Activated CD4-positive, alpha-beta T cell treated with anti-CD3 and anti-CD28 coated beads, Interleukin-2, amount 10 ng/mL, durations not matched to agents 24 days and 14 days (primary cell): ENCODE measurements at places on chromosomes 4 and X.

- H3K27me3 ChIP-seq: no peaks in the 10 kb centered on the region
- DNase-seq: no peak
- no peak overlapping the region for H3K4me3 ChIP-seq
- H3K36me3 ChIP-seq: peaks cover 84% of the 10 kb centered on the region
These were observed 74.8 kb downstream of the IRF2 start for GRCh38 chr4:184399512-184399908.

DNA sequence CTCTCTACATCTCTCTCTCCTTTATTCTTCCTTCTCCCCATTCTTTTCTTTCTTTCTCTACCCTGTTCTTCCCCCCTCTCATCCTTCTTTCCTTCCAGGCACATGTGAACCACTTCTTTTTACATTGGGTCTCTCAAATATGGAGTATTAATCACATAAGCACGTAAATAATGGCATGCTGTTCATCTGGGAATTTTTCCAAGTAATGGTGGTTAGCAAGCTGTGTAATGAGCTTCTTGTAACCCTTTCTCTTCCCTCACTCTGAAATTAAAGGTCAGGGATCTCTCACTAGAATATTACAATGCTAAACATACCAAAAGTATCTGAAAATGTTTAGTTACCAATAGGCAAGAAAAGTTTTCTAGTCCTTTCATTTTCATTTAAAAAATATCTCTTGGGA, 239.9 kb upstream of the TEX13A start:
- no peak overlapping the region for H3K4me3 ChIP-seq
- H3K4me1 ChIP-seq: no peaks in the 10 kb centered on the region
- no peak for DNase-seq
- no peak overlapping the region for H3K27ac ChIP-seq
- H3K27me3 ChIP-seq: no peaks in the 10 kb centered on the region

DNA sequence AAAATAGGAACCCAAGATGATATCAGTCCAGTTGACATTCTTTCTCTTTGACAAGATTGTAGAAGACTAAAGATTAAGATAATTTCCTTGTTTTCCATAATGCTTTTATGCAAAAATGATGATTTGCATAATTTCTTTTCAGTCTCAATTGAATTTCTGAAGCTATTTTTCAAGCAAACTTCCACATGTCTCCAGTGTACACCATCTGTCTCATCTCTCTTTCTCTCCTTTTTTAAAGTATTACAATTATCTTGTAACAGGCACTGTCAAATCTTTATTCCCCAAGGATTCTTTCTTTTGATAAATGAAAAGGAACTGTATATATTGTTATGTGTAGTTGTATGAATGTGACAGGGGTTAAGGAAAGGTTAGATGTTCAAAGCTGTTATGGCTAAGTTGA, 7.9 kb upstream of the SH3RF1 start:
- peaks cover 5% of the 10 kb centered on the region for H3K4me1 ChIP-seq
- peaks cover 31% of the 10 kb centered on the region for H3K27me3 ChIP-seq
- H3K27ac ChIP-seq: no peak overlapping the region
- DNase-seq: no peak
- no peak overlapping the region for H3K4me3 ChIP-seq

DNA sequence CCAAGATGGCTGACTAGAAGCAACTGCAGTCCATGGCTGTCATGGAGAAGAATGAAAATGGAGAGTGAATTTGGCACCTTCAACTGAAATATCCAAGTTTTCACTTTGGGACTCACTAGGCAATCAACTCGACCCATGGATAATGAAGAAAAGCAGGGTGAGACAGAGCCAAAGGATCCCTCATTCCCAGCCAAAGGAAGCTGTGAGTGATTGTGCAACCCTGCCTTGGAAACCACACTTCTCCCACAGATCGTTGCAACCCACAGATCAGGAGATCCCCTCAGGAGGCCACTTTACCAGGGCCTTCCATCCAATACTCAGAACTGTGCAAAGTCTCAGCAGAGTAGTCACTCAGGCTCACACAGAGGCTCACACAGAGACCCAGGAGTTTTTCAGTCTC, 4.5 kb downstream of the CFAP299 start:
- peaks cover 10% of the 10 kb centered on the region for H3K4me1 ChIP-seq
- peak; percentile 39 for DNase-seq
- no peak overlapping the region for H3K27ac ChIP-seq
- H3K36me3 ChIP-seq: no peaks in the 10 kb centered on the region
- peaks cover 24% of the 10 kb centered on the region for H3K27me3 ChIP-seq

GRCh38 chr4:156609421-156609820, 362.2 kb downstream of the PDGFC start:
- H3K4me1 ChIP-seq: no peaks in the 10 kb centered on the region
- H3K36me3 ChIP-seq: no peaks in the 10 kb centered on the region
- H3K27me3 ChIP-seq: no peaks in the 10 kb centered on the region
- H3K27ac ChIP-seq: no peak overlapping the region
- DNase-seq: no peak

DNA sequence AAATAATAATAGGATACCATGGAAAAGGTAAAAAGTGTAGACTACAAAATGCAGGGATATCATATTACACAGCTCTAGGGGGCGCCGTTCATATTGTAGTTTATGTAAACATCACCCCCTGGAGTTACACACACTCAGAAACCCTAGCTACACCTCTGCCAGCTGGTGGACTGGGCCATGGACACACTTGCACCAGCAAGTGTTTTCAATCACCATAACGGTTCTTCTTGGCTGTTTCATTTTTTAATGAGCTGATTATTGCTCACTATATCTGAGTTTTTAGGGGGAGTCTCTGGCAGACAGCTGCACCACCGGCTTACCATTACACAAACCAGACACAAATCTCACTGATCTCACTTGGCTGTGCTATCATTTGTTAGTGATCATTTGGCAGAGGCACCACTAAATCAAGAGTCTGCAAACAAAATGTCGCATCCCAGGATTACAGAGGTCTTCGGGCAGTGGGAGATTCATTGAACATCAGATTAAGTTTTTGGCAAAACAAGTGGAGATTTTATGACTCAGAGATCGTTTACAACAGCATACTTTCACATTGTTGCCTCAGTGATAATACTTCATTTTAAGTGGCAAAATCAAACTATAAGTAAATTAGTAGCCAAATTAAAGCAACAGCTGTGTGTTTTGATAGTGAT, 185.7 kb downstream of the UNC5C start:
- no peak overlapping the region for H3K4me3 ChIP-seq
- DNase-seq: no peak
- H3K27me3 ChIP-seq: no peaks in the 10 kb centered on the region
- no peak overlapping the region for H3K27ac ChIP-seq

DNA sequence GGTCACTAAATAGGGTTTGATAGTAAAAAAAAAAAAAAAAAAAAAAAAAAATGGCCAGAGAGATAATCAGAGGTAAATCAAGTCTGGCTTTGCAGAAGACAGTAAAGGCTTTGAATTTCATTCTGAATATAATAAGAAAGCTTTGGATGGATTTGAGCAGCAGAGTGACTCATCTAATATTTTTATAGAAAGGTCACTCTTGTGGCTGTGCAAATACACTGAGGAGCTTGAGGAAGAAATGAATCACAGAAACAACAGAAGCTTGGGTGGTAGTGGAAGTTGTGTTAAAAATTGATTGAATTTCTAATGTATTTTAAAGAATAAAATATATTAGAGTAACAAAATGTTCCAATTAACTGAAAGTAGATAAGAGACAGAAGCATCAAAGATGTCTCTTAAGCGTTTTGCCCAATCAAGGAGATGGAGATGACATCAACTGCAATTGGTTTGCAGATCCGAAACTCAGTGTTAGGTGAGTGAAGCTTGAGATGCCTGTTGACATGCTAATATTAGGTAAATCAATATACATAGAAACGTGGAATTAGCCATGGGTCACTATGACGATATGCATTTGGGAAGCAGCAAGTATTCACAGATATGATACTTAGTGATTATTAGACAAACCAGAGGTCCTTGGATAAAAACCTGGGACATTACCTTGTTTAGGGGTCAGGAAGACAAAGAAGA, 280.5 kb downstream of the GPM6A start:
- no peaks in the 10 kb centered on the region for H3K4me1 ChIP-seq
- no peaks in the 10 kb centered on the region for H3K27me3 ChIP-seq
- no peak overlapping the region for H3K4me3 ChIP-seq
- H3K36me3 ChIP-seq: no peaks in the 10 kb centered on the region
- no peak overlapping the region for H3K27ac ChIP-seq

DNA sequence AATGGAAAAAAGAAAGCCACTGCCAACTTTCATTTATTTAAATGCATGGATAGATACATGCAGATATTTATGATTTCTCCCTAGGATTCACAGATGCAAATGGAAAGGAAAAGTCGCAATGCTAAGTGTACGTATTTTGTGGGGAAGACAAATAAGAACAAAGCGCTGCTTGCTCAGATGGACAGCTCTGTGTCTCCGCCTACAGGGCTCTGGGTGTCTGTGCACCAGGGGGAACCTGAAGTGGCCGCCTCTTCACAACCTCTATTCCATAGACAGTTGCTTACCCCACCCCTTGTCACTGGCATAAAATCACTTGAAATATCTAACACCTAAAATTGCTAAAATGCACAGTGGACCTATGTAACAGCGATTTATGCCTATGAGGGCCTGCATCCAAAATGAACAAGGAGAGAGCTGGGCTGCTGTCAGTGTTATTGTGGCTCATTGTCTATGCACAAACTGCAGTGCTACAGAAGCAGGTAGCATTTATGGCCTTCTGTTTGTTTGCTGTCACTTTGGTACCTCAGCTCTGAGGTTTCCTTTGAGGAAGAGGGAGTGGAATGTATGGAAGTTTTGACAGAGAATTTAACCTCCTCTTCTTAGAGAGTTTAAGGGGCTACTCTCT, 58.6 kb upstream of the PAGE1 start:
- H3K4me3 ChIP-seq: no peak overlapping the region
- H3K36me3 ChIP-seq: no peaks in the 10 kb centered on the region
- DNase-seq: peak; percentile 82
- H3K27ac ChIP-seq: no peak overlapping the region
- H3K4me1 ChIP-seq: peaks cover 2% of the 10 kb centered on the region

DNA sequence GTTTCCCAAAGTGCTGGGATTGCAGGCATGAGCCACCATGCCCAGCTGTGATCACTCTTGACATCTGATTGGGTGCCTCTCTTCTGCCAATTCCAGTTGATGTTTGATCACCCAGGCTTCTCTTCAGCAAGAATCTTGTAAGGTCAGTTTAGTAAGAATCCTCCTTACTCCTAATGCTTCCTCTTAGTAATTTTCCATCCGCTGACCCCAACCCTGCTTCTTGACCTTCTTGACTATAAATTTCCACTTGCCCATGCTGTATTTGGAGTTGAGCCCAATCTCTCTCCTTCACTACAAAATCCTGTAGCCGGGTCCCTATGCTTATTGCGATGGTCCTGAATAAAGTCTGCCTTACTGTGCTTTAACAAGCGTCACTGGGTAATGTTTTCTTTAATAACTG, 75.4 kb downstream of the DDIT4L start:
- no peak overlapping the region for H3K4me3 ChIP-seq
- no peaks in the 10 kb centered on the region for H3K36me3 ChIP-seq
- H3K4me1 ChIP-seq: peaks cover 6% of the 10 kb centered on the region
- H3K27ac ChIP-seq: no peak overlapping the region
- H3K27me3 ChIP-seq: peaks cover 2% of the 10 kb centered on the region
